ENCODE measurements at places on chromosomes 5 and 9.
A peak's percentile ranks its signal among the peaks of the same experiment; 100 is the strongest.

DNA sequence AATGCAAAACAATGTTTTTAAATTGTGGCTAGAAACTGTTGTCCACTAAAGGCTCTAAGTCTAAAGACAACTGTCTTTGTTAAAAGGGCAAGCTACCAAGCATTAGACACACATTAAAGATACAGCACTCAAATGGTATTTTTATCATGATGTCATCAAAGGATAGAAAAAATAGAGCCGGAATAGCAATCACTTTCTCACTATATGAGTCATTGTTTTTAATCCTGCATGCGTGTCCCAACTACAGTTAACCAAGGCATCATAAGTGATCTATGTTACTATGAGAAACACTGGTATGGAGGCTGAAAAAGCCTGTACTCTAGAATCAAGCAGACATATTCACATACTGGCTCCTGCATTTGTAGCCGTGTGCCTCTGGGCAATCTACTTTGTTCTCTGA lies 1.9 kb upstream of the PJA2 start:
- peak; percentile 97 for DNase-seq

DNA sequence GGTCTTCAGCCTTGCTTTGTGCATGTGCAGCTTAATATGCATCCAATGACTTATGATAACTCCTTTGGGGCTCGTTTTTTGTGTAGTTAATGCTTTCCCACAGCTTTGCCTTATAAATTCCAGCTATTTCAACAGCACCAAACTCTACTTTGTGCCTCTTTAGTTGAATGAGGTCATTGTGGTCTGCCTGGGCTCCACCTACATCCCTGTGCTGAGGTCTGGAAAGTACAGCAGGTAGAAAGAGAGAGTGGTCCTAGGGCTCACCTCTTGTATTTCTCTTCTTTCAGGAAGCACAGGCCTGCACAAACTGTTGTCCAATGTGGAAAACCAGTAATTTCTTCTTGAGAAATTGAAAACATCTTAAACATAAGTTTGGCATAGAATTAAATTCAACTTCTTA lies 167.2 kb downstream of the XRCC4 start:
- DNase-seq, result peak; percentile 12

- no peak for DNase-seq
Observed at GRCh38 chr9:135703726-135704125, 1.7 kb downstream of the KCNT1 start.

DNA sequence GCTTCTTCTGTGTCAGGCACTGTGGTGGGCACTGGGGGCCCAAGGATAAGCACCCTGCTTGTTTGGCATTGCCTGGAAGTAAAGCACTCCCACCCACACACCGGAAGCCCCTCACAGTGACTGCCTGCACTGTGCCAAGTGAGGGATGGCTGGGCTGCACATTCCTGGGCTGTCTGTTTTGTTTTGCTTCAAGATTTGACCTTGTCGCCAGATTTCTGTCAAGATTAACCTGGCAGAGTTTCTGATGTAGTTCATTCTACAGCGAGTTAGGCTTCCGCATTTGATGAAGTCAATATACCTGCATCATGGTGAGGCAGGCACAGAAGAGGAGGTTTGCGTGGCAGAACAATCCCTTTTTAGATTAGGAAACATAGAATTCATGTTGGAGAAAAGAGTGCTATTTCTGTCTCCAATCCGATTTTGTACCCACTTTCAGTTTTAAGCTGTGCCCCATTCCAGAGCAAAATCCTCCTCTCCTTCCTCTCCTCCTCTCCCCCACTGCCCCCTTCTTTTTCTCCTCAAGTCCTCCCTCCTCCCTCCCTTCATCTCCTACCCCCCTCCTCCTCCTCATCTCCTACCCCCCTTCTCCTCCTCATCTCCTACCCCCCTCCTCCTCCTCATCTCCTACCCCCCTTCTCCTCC lies 14.4 kb upstream of the BOD1 start:
- DNase-seq, result no peak

DNA sequence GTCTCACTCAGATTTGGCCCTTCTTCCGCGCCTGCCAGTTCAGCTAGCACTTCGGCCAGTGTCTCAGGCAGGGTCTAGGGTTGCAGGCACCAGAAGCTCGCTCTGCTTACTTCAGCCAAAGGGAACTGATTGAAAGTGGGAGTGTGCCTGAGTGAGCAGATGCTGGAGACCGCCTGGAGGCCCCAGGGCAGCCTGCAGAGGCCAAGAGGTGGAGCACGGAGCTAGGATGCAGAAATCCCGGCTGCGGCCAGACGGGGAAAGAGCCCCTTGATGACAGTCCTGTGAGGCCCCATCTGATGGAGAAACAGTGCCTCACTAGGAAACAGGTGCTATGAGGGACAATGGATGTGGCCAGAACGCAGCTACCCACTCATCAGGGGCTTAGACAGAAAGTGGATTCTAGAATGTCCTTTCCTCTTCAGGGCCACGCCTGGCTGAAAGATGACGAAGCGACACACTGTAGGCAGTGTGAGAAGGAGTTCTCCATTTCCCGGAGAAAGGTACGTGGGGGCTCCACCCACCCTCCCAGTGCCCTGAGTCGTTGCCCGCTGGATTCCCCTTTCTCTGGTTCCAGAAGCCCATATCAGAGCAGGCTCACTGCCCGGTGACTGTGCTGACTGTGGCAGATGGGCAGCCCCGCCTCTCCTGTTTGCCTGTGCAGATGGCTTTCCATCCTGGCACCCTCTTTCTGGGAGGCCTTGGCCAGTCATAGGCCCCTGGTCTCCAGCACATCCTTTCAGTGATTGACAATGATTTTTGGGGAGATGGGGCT lies 16.1 kb downstream of the HNRNPH1 start:
- no peak for DNase-seq

DNA sequence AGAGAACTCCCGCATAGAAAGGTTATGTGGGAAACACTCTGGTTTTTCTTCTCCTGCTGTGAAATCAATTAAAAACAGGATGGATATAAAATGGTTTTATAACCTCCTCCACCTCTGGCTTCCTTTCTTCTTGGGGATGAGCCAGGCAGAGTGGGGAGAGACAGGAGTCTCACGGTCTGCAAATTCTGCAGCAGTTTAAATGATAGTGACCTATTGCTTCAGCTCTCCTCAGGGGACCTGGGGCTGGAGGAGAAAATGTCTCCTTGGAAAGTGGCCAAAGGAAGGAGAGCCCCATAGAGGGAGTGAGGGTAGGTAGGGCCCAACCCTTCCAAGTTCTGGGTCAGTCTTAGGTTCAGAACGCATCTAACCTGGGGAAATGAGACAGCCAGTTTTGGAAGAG lies 118.8 kb downstream of the MTX3 start:
- DNase-seq, result no peak

- peak; percentile 94 for DNase-seq
Observed at GRCh38 chr9:33139421-33140228, 27.5 kb downstream of the B4GALT1 start.

- DNase-seq, result no peak
Observed at GRCh38 chr9:32783168-32783891, at the start of gene TMEM215. TMEM215 (plus strand) TSS chr9:32783540; CDS start chr9:32784184, 644 bp downstream.

DNA sequence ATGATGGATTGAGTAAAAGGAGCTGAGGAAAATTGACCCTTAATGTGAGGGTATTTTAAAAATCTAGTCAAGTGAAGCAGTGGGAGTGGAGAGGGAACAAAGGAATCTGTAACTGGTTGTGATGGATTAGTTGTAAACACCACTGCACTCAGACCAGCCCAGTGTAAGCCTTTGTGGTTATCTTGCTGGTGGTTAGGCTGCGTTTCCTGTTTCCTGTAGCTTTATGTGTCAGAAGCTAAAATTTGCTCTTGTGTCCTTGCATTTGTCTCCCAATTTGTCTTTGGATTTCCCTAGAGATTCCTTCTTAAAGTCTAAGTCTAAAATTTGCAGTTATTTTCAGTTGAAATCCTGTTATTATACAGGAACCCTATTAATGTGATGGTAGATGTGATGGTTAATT lies 6.3 kb downstream of the IFNA21 start:
- DNase-seq, result peak; percentile 58

DNA sequence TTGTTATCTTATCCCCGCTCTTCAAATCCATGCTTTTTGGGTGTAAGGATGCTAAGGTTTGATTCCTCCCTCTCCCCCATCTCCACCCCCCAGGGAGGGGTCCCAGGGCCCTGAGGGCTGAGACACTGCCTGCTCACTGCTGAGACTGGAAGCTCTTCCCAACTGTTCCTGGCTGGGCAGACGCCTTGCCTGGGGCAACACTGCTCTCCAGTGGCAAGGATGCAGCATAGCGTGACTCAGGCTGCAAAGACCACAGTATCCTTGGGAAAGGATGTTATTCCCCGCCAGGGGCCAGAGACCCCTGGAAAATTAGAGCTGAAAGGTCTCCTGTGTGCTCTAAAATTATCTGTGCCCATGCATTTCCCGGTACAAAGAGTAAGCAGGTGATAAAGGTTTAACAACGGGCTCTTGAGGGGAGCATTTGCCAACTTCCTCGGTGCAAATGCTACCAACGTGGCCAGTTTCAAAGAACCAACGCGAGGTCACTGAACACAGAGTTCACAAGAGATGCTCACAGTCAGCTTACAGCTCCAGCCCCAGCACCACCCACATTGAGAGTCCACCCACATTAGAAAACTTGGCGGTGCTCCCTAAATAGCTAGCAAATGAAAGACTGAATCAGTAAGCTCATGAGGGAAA lies 271.9 kb downstream of the NSG2 start:
- peak; percentile 30 for DNase-seq

GRCh38 chr9:21670374-21670773 lies 132.1 kb upstream of the MTAP start:
- DNase-seq, result no peak

DNA sequence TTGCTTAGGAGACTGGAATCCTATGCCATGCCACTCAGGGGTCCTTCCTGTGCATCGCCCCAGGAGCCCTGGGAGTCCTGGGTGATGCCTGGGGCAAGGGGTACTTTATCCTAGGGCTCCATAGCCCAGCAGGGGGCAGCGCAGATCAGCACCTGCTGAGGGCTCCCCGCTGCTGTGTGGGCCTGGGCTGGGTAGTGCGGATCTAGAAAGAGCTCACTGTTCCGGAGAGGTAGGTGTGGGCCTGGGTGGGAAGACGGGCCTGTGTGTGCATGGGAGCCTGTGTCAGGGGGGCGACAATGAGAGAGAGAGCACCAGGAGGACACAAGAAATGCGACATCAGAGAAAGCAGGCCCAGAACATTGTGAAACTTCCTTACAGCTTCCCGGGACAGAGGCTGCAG lies 11.4 kb upstream of the DAB2IP start:
- no peak for DNase-seq

DNA sequence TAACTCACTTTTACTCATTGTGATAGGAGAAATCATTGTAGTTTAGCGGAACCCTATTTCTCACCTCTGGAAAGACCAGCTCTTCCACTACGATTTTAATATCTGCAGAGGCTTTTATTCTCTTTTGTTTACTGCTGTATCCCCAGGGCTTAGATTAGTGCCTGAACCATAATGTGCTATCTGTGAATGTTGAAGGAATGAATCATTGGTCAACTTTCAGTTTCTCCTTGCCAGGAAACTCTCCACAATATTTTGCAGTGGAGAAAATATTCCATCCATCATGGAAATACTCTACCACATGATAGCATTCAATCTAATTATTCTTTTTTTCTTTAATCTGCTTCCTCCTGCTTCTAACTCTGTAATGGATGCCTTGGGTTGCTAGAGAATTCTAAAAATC lies 263.5 kb upstream of the PTPRD start:
- DNase-seq, result peak; percentile 88

DNA sequence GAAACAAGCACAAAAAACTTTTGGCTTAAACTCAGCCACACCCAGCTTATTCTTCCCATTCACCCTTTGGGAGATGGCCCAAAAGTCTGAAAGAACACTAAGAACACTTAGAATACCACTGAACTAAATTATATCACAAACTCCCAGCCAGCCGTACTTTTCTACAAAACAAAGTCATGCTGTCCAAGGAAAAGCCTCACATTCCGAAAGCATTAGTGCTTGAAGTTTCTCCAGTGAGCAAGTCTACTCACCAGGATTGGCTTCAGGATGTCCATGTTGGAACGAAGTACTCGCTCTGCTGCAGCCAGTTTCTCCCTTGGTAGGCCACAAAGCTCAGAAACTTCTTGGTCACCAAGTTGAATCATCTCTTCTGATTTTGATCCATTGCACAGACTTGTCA lies 69.7 kb downstream of the ABCA1 start:
- DNase-seq, result peak; percentile 74

DNA sequence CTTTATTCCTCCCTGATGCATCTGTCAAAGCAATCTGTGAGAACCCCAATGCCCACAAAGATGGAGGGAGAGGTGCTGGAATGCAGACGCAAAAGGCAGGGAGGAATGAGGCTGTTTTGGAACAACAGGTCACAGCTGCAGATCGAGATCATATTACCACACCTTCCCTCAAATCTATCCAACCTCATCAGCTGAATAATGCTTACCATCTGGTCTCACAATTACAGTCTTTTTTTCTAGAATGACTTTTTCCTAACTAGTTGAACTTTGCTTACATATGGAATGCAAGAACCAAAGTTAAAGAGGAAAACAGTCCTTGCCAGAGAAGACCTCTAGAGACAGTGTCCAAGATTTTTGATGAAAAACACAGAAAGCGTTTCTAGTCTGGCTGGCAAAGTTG lies 158.1 kb downstream of the LPAR1 start:
- DNase-seq, result peak; percentile 41

GRCh38 chr5:137454671-137455070 lies 44.5 kb downstream of the SPOCK1 start:
- no peak for DNase-seq

DNA sequence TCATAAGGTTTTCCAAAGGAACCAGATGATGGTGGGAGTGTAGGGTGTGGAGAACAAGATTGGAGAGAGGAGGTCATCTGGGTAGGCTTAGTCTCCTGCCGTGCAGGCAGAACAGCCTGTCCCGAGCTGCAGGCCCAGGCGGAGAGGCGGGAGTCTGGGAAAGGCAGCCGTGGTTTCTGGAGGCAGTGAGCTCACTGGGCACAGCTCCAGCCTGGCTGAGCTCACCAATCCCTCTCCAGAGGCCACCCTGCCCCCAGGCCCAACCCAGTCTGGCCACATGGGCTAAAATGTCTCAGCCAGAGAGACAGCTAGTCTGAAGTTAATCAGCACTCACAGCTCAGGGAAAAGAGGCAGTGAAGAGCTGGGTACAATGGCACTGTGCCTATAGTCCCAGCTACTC lies 12.3 kb downstream of the P4HA2 start:
- peak; percentile 98 for DNase-seq

DNA sequence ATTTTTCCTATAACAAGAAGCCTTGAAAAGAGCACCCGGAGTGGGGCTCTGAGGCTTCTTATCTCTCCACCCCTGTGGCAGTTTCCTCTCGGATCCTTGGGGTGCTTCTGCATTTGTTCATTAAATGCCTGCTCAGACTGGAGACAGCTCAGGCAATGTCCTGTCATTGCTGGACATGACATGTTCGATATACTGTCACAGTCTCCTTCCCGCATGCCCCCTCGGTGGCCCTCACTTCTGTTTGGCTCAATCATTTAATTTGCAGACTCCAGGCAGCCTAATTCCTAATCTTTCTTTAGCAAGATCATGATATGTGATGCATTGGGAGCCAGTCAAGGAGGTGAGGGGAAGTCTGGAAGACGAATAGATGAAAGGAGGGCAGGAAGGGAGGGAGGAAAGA lies 37.5 kb upstream of the CPEB4 start:
- no peak for DNase-seq

DNA sequence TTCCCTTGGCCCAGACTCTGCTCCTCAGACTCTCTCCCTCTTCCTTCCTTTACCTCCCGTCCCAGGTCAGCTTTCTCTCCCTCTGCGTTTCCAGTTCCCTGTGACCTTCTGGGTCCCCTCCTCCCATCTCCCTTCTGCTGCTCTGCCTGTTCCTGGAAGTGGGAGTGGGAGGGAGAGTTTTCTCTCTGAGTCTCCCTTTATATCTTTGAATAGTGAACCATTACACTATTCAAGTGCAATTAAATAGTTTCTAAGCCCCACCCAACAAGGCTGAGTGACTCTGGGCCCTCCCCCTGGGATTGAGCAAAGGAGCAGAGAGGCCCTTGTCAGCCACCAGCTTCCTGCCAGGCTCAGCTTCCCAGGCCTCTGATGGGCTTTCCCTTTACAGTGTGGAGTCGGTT lies 34.8 kb downstream of the THBS4 start:
- DNase-seq, result no peak

All from amniotic epithelial cell (primary cell).